ENCODE measurements at places on chromosomes 1 and 21.

- DNase-seq: no peak
These were observed 8.7 kb downstream of the IL12RB2 start for GRCh38 chr1:67316180-67316902.

GRCh38 chr1:25613091-25613490, 3.5 kb upstream of the MAN1C1 start:
- DNase-seq: no peak

DNA sequence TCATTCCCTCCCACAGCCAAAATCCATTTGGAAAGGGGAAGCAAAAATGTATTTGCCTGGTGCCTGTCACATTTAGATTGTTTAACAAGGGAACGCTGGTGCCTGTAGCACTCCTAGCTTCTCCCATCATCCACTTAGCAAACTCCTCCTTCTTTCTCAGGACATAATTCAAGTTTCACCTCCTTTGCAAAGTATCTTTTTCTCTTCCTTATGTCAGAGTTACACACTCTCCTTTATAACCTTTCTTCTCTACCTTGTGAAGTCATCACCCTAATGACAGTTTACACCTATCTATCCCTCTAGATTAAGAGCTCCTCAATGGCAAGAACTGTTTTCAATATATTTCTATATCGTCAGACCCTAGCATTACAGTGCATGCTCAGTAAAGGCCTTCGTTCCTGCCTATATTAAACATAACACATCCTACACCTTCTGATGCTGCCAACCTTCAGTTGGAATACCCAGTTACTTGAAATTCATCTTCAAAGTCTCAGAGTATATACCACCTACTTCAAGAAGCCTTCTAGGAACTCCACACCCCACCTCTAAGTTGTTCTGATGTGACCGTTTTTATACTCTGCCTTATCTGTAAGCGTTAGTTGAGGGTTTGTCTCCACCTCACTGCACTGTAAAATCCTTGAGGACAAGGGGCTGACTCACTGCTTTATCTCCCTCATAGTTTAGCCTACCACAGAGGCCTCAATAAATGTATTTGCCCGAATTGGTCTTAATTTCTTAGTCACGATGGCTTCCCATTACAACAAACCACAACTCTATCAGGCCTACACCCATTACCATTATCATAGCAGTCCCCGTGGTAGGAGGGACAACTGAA, 1.0 kb upstream of the EPS15 start:
- DNase-seq: no peak

DNA sequence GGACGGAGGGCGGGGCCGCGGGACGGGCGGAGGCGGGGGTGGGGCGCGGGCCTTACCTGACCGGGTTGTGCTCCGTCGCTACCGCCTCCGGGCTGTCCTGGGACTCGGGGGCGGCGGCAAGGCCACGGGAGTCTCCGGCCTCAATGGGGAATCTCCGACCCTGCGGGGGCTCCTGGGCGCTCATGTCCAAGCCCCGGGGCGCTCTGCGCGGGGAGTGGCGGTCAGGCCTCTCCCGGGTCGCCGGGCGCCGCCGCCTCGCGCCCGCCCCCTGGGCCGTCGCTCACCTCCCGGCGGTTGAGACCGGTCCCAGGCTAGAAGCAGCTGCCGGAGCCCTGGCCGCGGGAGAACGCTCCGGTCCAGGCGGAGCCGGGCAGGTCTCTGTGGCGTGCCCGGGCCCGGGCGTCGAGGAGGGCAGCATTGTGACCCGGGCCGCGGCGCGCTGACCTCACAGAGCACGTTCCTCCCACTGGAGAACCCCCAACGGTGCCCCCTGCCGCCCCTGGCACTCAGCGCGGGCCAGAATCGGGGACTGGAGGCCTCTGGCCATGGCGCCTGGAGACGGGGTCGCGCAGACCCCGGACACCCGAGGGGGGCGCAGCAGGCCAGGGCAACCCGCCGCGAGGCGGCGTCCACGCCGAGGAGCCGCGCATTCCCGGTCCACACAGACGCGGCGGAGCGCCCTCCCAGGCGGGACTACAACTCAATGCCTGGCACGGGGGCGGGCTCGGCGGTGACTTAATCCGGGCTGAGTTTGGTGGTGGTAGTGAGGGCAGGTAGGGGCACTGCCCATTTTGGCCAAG, 411 bp downstream of the FAM229A start:
- no peak for DNase-seq

DNA sequence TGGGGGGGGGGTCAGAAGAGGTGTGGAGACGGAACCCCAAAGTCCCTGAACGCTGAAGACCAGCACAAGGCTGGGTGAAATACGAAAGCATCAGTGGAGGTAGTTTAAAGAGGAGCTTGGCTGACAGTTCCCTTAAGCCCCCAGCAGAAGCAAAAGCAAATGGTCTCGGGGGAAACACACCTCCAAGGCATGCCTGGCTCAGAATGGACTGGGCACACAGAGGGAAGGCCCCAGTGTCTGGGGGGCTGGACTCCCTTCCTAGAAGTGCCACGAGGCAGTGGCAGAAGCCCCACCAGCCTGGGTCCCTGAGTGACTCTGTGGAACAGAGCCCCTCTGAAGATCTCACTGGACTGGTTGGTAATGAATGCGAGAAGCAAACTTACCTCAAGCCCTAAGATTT, 43.9 kb downstream of the UBE2G2 start:
- no peak for DNase-seq

DNA sequence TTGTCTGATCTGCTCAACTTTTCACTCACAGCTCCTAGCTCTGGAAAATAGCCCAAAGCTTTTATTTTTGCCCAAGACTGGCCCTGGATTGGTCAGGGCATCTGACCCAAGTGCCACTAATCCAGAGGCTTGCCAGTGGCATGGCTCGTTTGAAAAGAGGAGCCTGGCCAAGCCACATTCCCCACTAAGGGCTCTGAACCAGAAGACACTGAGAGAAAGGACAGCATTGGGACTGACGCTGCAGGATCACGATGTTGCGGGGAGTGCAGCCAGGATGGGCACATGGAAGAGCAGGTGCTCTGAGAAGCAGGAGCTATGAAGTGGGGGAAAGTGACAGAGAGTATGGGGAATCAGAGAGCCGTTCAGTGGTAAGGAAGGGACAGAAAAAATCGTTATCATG, 44.9 kb upstream of the TSPAN2 start:
- no peak for DNase-seq

- no peak for DNase-seq
These were observed 76.6 kb upstream of the PRDX6 start for GRCh38 chr1:173400387-173400995.

GRCh38 chr1:31627301-31627929, 9.9 kb downstream of the HCRTR1 start:
- DNase-seq: no peak

DNA sequence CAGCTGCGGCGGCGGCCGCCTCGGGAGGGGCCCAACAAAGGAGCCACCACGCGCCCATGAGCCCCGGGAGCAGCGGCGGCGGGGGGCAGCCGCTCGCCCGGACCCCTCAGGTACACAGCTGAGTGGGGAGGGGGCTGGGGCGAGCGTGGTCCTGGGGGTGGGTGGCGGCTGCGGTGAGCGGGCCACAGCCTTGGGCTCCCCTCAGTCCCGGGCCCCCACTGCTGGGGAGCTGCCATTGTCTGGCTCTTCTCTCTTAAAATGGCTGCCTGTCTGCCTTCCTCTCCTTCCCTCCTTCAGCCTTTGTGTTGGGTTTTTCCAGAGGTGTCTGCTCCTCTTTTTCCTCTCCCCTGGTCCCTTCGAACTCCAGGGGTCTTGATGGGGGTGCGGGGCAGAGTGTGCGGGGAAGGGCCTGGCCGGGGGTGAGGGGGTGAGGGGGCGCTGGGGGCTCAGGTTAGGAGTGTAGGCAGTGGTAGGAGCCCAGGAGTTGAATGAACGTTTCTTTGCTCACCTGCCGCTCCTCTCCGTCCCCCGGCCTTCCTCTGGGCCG, 1.7 kb downstream of the ARID1A start:
- DNase-seq: no peak

DNA sequence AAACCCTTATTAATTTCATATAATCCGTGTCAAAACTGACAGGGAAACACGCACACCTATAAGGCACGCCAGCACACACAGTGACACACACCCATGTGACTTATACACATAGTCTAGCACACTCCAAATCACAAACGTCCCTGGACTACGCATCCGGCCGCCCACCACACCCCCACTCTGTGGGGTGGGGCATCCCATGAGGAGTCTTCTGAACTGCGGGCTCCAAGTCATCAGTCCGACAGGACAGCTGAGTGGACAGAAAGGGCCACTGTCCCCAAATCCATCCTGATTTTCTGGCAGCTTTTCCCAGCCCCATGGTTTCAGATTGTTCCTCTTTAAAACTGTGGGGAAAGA, 829 bp downstream of the PEA15 start:
- DNase-seq: peak; percentile 57

DNA sequence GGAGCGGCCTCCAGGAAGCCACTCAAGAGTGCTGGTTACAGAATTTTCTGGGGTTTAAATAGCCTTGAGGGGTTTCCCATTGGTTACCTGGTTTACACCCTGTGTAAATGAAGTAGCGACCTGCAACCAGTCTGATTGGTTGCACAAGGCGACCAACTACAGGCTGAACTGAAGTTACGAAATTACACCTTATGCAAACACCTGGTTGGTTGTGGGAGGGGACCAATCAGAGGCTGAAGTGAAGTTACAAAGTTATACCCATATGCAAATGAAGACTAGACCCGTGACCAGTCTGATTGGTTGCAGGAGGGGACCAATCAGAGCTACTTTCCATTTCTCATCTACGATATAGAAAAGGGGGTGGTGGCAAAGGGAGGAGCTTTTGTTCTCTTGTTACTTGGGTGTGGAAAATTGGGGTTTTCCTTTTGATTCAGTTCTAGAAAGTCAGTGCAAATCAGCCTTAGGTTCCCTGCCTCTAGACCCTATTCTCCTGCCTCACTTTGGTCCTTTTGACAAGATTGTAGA, 22.2 kb upstream of the C1orf174 start:
- no peak for DNase-seq

DNA sequence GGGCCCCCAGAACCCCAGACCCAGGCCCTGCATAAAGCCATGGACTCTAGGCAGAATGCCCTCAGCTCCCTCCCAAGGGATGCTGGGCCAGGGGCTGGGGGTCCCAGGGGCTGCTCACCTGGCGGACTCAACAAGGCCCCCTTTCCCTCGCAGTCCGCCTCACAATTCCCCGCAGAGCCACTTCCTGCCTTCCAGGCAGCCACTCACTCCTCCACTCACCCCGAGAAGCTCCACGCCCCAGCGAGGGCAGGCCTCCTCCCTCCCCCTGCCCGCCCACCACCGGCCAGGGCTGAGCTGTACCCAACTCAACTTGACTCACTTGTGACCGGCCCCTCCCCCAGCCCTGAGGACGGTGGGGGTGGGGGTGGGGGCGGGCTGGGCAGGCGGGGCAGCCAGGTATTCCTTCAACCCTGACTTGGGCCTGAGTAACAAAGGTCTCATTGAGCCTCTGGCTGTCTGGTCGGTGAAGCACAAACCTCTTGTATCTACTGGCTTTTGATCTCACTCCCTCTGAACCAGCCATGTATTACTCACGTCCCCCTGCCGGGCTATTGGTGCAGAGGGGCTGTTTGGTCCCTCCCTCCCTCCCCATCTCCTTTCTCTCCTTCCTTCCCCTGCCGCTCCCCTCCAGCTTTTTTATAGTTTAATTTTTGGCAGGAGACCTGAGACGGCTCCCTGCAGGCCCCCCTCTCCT, 5.9 kb downstream of the BLACAT1 start:
- no peak for DNase-seq

- DNase-seq: no peak
These were observed 124.2 kb downstream of the GRIK3 start for GRCh38 chr1:36909946-36910725.

- no peak for DNase-seq
These were observed 32.0 kb downstream of the NFIA start for GRCh38 chr1:61114178-61114870.

GRCh38 chr1:106038260-106038659, 1018.2 kb upstream of the PRMT6 start:
- no peak for DNase-seq

DNA sequence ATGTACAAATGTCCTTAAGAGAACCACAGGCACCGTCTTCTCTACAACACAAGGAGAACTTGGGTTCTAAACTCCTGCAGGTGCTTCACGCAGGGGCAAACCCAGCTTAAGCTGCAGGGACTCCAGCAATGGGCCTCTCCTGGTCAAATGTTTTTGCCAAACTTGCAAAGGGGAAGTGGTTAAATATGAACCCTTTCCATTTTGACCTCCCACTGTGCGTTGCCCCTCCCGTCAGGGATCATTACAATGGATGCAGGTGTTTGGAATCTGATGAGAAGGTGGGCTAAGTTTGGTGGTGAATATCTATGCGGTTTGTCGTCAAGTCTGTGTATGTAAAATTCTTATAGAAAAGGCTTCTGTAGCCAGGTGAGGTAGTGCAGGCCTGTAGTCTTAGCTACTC, 29.1 kb upstream of the SLC25A33 start:
- no peak for DNase-seq

DNA sequence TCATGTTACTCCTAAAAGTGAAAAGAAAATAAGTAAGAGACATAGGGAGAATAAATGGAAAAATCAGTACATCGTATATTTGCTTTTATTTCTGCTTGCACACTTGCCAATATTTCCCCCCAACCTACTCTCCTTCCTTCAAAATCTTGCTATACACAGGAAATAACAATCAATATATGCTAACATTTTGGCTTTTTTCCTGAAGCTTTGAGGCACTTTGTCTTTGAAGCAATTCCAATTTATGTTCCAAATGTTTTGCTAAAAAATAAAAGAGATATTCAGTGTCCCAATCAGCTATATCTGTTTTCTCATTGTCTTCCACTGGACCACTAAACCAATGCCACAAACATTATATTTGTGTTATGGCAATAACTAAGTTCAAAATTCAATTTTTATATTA, 184.0 kb upstream of the NEGR1 start:
- no peak for DNase-seq

DNA sequence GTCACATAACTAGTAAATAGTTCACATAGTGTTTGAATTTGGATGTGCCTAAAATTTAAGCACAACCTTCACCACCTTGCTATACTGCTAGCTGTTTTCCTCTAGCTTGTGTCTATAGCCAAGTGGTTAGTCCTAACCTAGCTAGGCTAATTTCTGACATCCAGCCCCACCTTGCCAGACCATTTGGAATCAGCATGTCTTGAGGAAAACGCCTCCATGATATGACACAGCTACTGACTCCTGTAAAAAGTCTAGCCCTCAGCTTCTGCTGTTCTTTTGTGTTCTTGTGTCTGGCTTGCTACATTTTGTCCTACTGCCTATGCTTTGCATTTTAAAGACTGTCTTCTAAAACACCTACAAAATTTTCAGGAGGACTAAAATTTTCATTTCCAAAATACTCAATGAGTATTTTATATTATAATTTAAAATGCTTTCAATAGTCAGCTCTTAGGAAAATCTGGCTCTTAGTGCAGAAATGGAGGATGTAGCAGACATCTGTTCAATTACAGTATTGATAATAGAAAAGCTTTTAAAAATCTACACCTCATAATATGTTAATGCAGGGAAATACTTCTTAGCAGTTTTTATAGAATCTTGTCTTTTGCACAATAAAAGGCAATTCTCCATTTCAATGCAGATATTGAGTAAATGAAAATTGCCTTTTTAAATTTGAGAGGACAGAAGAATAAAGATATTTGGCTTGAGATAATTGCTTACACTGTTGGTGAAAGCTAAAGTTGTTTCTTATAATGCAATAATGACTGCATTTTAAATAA, 160.8 kb upstream of the APP start:
- no peak for DNase-seq

Measured in HEK293T (cell line).